EH (cell line): ENCODE measurements at places on chromosomes 12 and 14.

- no peak for DNase-seq
These were observed 21.7 kb downstream of the ELK3 start for GRCh38 chr12:96215919-96216273.

DNA sequence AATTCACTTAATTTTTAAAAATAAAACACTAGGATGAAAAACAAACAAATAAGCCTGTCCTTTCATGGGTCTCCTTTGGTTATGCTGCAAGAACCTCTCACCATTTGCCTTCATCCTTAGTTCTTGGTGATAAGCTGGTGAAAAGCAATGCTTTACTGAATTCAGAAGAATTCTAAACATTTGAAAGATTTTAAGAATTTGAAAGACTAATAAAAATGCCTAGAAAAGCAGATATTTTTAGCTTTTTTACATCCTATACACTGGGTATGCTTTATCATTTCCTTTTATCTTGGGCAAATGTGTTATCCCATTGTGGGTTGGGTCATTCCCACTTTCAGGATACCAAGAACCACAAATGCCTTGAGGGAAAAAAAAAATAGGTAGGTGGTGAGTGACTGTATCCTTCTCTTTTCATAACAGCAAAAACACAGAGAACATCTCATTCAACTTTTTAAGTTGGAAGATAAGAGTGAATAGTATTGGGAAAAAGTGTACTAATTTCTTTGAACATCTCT lies 197.1 kb upstream of the ABCD2 start:
- DNase-seq = peak; percentile 58

GRCh38 chr12:81811061-81811777 lies 52.1 kb upstream of the PPFIA2 start:
- DNase-seq = no peak

DNA sequence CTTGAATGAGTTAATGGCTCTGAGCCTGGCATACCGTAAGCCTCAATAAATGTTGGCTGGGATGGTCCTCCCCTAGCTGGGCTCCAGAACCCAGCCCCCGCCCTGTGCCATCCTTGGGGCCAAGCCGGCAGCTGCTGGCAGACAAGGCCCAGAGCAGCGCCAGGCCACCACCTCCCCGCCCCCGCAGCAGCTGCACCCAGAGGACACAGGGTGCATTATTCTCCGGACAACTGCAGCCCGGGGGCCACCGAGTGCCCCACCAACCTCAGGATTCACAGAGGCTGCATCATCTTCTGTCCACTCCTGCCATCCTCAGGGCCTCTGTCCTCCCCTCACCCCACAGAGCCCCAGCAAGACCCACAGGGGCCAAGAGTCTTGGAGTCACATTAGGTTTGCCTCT lies 92.7 kb downstream of the NCOR2 start:
- no peak for DNase-seq

DNA sequence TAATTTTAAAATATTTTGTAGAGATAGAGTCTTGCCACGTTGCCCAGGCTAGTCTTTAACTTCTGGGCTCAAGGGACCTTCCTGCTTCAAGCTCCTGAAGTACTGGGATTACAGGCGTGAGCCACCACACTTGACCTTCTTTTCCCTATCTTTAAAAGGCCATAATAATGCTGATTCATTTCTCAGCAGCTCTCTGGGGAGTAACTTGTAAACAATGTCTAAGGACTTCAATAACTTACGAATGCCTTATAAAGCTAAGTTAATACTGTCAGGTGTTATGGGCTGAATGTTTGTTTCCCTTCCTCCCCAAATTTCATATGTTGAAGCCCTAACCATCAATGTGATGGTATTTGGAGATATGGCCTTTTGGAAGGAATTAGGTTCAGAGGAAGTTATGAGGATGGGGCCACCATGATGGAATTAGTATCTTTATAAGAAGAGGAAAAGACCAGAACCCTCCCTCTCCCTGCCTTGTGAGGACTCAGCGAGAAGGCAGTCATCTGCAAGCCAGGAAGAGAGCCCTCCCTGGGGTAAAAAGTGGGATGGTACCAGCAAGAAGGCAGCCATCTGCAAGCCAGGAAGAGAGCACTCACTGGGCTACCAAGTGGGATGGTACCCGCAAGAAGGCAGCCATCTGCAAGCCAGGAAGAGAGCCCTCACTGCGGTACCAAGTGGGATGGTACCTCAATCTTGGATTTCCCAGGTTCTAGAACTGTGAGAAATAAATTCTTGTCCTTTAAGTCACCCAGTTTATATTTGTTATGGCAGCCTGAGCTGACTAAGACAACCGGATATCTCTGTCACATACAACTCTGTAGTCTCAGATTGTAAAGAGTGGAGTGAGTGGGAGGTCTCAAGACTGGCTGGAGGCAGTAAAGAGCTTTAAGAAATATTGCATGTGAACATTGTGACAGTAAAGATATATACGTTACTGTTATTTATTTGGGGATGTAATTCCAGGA lies 16.3 kb upstream of the YBX3 start:
- DNase-seq = peak; percentile 18

GRCh38 chr14:84036840-84037239 lies 1493.1 kb upstream of the FLRT2 start:
- DNase-seq = no peak

DNA sequence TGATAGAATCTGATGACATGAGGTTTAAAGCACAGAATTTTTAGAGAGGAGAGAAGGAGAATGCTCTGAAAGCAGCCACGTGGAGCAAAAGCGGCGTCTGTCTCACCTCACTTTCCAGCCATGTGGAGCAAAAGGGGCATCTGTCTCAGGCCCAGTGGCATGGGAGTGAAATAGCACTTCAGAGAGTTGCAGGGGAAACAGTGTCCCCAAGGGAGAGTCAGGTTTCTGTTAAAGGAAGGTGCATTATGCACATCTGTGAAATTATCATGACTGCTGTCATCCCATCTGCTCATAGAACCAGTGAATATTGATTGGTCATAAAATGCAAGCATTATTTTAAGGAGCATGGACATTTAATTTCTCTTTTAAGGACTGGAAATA lies 124.0 kb downstream of the BICD1 start:
- DNase-seq = no peak

- no peak for DNase-seq
These were observed 6.7 kb downstream of the GLTP start for GRCh38 chr12:109873653-109874052.

- DNase-seq = peak; percentile 70
These were observed 1.3 kb downstream of the ESYT1 start for GRCh38 chr12:56129206-56129941.

GRCh38 chr12:41950455-41950854 lies 194.2 kb downstream of the GXYLT1 start:
- no peak for DNase-seq

DNA sequence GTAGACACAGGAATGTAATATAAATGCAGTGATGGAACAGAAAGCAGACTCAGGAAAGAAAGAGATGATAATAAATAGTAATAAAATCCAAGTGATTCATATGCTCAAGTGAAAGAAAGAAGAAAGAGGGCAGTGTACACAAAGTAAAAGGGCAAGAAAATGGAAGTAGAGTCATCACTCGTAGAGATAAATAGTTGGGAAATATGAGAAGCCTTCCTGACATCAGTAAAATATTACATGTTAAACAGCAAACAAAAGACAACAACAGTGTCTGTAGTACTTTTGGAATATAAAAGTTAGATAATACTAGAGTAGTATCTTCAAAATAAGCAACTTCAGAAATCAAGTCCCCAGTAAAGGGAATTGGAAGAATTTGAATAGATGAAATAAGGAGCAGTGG lies 412.3 kb downstream of the RAD51B start:
- DNase-seq = peak; percentile 41

GRCh38 chr12:40730281-40730680 lies 38.0 kb downstream of the CNTN1 start:
- DNase-seq = no peak

DNA sequence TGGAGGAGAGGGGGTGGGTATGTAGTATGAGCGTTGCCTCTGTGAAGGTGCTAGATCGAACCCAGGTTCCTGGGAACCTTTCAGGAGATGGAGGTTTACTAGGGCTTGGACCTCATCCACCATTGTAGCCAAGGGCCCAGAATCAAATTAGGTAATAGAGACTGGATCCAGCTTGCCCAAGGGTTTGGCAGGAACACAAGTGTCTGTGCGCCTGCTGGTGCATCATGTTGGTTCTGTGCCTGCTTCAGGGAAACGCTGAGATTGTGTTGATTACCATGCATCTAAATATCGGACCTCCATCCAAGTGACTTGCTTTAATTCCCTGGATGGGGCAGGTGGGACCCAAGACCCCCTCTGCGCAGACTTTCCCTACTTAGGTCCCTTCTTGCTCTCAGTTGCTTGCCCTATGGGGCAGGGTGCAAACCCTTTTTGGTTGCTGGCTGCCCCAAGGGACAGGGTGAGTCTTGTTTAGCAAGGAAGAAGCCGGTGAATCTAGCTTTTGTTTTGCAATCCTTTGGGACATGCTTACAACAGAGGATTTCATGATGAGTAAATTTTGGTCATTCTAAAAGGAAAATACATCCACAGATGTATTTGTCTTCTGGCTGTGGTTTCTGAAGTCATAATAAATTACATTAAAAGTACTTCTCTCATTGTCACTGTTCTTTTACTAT lies 189.8 kb upstream of the PRICKLE1 start:
- peak; percentile 11 for DNase-seq

DNA sequence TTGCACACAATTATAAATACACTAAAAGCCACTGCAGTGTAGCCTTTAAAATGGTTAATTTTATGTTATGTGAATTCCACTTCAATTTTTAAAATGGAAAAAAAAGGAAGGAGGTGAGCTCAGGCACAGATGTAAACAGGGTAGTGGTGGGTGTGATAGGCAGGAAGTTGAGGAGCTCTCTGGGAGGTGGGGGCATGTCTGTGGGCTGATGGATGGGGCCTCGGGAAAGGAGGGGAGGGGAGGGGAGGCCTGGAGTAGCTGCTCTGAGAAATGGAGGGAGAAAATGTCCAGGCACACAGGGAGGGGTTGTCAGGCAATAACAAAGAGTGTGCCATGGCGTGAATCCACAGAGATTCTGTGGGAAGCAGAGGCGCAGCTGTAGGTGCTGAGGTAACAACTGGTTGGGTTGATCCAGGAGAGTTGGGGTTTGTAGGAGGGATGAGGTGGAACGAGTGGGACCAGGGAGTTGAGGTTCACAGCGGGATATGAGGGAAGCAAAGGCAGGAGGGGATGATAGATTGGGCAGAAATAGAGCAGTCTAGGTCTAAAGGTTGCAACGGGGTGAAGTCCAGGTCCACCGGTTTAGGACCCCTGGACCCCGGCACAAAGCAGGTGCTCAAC lies 57.2 kb downstream of the LTBP2 start:
- DNase-seq = no peak

- DNase-seq = no peak
These were observed 33.5 kb upstream of the C12orf42 start for GRCh38 chr12:103529306-103529705.

- no peak for DNase-seq
These were observed 159.1 kb upstream of the LMNTD1 start for GRCh38 chr12:25712169-25712568.

GRCh38 chr14:97077687-97078086 lies 280.5 kb downstream of the VRK1 start:
- no peak for DNase-seq

DNA sequence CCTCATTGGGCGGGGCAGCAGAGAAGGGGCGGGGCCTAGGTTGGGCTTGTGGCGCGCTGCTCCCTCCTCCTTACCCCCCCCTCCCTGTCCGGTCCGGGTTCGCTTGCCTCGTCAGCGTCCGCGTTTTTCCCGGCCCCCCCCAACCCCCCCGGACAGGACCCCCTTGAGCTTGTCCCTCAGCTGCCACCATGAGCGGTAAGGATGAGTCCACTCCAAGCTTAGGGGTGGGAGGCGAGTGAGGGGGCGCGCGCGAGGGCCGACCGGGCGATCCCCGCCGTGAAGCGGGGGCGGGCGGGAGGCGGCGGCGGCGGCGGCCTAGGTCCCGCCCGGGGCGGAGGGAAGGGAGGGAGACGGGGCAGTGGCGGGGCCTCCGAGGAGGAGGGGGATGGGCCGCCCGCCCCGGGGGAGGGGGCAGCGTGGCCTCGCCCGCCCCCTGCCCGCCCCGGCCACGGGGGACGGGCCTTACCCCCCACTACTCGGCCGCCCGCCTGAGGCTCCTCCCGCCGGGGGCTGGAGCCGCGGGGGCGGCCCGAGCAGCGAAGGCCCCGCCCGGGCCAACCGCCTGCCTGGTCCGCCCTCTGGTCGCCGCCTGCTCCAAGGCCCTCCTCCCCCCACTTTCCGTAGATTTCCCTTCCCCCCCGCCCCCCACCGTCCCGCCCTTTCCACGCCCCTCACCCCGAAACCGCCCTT lies at the start of gene SP1:
Gene SP1, plus strand, starts transcription at position 73 of the 690 bp plus-strand sequence. Its CDS starts 116 bp downstream, at position 189.
- DNase-seq = peak; percentile 95

GRCh38 chr14:28163897-28164296 lies 602.7 kb upstream of the FOXG1 start:
- no peak for DNase-seq

DNA sequence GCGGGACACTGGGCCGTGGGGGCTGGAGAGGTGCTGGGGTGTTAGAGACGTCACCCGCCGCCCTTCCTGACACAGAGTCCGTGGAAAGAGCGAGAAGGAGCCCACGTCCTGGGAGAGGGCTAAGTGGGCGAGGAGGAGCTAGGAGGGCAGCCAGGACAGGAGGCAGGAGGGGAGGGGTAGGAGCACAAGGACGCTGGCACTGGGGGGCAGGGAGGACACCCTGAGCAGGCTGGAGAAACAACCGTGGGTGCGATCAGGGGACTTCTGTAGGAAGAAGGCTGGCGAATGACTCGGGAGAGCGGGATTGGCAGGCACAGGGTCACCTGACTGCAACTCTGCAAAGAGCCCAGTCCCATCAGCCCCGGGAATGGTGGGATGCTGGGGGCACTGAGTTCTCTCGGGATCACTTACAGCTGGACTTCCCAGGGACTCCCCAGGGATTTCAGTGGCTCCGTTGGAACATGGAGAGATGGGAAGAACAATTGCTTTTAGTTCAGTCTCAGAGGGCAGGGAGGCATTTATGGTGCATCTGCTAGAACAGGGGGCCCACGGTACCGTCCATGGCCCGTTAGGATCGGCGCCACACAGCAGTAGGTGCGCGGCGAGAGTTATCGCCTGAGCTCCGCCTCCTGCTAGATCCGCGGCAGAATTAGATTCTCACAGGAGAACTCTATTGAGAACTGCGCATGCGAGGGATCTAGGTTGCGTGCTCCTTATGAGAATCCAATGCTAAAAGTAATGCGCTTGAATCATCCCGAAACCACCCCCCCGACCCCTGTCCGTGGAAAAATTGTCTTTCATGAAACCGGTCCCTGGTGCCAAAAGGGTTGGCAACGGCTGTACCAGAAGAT lies 24.3 kb downstream of the UBR7 start:
- peak; percentile 67 for DNase-seq

GRCh38 chr14:63996625-63997220 lies 143.9 kb downstream of the SYNE2 start:
- DNase-seq = peak; percentile 80
